Renal cortex interstitium (tissue), 15 donors: ENCODE measurements at places on chromosomes 5 and 9. TPM values are rescaled to one million over a fixed set of nuclear protein-coding genes. Genes with fewer than 3 reads are reported as not detected.
A peak's percentile ranks its signal among the peaks of the same experiment; 100 is the strongest.

DNA sequence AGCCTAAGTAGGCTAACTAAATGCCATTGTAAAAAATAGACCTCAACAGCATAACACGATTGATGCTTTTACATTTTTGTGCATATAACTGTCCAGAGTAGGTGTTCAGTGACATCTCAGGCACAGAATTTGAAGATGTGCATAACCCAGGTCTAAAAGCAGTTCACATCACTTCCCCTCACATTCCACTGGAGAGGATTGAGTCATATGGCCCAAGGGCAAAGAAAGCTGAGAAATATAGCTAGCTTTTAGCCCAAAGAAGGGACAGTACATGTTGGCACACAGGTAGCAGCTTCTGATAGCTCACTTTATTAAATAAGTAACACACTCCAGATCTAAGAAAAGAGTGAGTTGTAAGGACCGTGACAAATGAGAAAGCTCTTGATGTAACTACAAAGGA, 2259.5 kb upstream of the WWC1 start:
- no peak for DNase-seq

- no peak for DNase-seq
Measured at GRCh38 chr5:93607367-93608258, 24.6 kb downstream of the NR2F1 start.

Gene PCAT7
- polyA plus RNA-seq, result 0.30 TPM

- DNase-seq, result no peak
Measured at GRCh38 chr9:134598884-134599245, 42.7 kb upstream of the COL5A1 start.

DNA sequence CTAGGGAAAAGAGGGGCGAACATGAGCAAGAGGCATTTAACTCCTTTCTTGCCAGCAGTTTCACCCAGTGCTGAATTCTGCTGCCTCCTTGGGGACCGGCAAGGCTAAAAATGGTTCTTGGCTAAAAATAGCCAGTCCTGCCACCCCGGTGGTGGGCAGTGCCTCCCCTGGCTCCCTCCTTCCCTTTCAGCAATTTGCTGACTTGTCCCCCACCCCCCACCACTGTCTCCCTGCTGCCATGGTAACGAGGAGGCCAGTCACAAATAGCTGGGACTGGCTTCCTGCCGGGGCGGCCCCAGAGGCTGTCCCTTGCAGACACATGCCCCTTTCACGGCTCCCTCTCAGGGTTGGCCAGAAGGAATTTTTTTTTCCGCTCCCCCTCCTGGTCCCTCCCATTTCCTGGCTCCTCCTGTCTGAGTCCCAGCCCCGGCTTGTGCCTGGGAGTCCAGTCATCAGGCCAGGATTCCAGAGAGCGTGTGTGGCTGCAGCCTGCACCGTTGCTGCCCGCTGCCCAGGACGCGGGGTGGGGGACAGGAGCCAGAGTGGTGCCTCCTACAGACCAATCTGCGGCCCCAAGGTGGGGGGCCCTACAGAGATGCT, 130.3 kb downstream of the RGS3 start:
- peak; percentile 94 for DNase-seq

DNA sequence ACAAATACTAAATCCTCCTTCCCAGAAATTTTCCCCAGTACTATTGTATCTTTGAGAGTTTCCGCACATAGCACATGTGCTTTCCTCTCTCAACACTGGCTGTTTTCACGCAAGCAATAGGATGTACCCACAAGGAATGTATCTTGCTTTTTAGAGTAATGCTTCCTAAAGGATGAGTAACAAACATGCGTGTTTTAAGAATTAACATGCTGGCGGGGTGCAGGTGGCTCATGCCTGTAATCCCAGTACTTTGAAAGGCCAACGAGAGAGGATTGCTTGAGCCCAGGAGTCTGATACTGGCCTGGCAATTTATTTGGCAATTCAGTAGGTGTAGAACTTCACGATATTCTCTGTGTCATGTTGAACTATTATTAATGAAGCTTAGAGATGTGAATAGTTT, 4.6 kb downstream of the RUFY1 start:
- DNase-seq, result no peak

- no peak for DNase-seq
Measured at GRCh38 chr9:116868201-116868600, 181.1 kb downstream of the TRIM32 start.

DNA sequence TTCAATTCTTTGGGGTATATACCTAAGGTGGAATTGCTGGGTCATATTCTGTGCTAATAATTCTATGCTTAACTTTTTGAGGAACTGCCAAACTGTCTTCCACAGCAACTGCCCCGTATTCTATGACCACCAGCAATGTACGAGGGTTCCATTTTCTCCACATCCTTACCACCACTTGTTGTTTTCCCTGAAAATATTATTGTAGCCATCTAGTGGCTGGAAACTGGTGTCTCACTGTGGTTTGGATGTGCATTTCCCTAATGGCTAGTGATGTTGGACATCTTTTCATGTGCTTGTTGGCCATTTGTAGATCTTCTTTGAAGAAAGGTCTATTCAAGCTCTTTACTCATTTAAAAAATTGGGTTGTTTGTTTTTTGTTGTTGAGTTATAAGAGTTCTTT, 30.7 kb downstream of the MSX2 start:
- DNase-seq, result no peak

Gene MARCOL
- not detected for polyA plus RNA-seq

DNA sequence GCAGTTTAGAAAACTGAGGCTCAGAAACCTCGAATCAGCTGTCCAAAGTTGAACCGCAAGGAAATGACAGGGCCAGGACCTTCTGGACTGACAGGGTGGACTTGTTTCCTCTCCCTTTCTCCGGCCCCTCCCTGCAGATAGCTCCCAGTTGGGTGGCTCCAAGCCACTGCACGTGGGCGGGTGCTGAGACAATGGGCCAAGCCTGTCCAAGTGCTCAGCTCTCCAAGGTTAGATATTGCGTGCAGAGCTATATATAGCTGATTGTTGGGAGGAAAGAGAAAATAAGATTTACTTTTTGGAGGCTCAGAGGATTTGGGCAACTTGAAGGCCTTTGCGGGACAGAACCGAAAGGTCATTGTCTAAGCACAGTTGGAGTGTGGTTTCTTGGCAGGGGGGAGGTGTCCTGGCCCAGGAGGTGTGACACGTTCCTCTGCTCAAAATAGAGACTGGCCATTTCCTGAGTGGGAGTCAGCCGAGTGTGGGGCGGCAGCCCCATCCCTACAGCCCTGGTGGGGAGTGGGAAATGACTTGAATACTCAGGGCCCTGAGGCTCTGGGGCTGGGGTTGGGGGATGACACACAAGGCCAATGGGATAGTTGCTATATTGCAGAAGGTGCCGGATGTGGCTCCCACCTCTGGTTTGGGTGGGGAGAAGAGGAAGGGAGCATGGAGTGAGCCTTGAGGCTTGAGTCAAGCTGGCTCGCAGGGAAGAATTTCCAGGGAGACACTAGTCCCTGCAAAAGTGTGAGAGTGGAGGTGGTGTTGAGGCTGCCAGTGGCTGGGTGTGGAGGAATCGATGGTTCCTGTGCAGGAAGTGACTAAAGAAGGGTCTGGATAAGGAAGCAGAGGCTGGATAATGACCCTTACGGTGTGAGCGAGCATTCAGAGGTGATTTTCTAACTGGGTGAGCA, 44.4 kb upstream of the SMAD5 start:
- no peak for DNase-seq

Gene PCDHA13
- not detected for polyA plus RNA-seq
